ENCODE measurements at places on chromosomes 1 and 21.

- DNase-seq, result no peak
Observed at GRCh38 chr1:169110236-169110635, 3.7 kb downstream of the ATP1B1 start.

GRCh38 chr1:55690366-55690765 is 475.2 kb upstream of the USP24 start:
- DNase-seq, result no peak

DNA sequence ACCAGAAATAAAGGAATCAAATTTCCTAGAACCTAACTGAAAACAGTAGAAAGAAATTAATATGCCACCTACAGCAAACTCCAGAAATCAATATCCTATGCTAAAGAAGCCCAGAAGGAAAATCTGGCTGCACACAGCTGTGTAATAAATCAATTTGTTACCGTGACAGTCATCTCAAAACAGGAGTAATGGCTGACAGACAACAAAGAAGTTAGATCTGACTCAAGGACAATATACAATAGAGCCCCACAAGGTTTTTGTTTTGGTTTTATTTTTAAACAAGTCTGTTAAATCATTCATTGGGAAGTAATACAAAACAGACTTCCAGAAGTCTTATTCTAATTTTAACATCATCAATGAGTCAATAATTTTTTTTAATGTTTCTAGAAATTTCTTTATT is 168.4 kb downstream of the RERE start:
- DNase-seq, result peak; percentile 24

GRCh38 chr1:226405411-226405988 is 2.4 kb downstream of the PARP1 start:
- no peak for DNase-seq

- DNase-seq, result no peak
Observed at GRCh38 chr21:38917043-38917774, 111.5 kb downstream of the ETS2 start.

GRCh38 chr21:26042181-26042876 is 128.2 kb downstream of the APP start:
- no peak for DNase-seq

All from kidney glomerular epithelial cell (primary cell).